Glutamatergic neuron (in vitro differentiated cells): ENCODE measurements at places on chromosomes 6 and 20. TPM values are rescaled to one million over a fixed set of nuclear protein-coding genes. Genes with fewer than 3 reads are reported as not detected.

The AIF1 gene
- not detected for total RNA-seq

The LCA5 gene
- 5.3 TPM for total RNA-seq

The MUCL3 gene
- total RNA-seq = not detected

DNA sequence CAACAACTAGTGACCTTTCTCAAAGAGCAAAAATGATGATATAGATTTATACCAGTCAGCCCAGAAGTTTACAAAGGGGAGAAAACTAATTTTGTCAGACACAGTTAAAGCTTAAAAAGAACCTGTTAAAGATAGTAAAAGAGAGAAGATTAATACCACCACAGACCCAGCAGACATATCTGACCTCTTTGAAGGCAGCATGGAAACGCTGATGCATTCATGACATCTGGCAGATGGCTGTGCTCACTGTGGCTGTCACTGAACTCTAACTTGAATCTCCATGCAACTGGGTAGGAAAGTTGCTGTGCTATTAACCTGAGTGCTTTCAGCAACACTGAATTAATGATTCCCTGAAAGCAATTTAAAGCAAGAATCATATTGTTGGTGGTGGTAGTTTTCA, 159.8 kb upstream of the PRDM1 start:
- no peaks in the 10 kb centered on the region for H3K36me3 ChIP-seq
- H3K4me3 ChIP-seq = no peak overlapping the region
- no peaks in the 10 kb centered on the region for H3K27me3 ChIP-seq
- DNase-seq = no peak

DNA sequence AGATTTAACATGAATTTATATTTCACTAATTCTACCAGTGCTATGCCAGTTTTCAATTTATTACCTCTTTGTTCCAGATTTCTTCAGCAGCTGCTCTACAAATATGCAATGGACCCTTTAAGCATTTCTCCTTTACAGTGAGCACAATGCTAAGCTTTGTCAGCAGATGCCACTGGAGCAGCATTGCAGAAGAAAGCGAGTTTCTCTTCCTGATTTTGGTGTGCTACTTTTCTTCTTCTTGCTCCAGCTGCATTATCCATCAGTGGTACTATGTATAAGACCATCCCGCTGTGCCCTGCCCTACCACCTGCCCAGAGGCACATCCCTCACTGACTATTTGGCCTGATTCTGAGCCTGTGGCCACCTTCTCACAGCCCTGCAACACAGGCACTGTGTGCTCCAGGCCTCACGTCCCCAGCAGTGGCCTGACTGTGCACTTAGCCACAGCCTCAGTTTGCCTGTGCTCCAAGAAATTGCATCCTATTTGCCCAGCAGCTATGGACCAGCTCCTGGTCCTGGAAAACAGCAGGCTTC, 84.1 kb downstream of the TNFAIP3 start:
- no peaks in the 10 kb centered on the region for H3K27me3 ChIP-seq
- no peak overlapping the region for H3K4me3 ChIP-seq
